ENCODE measurements at places on chromosomes 2 and 18. TPM values are rescaled to one million over a fixed set of nuclear protein-coding genes. Genes with fewer than 3 reads are reported as not detected.

AQP4 gene
- total RNA-seq: 0.58 TPM

DNA sequence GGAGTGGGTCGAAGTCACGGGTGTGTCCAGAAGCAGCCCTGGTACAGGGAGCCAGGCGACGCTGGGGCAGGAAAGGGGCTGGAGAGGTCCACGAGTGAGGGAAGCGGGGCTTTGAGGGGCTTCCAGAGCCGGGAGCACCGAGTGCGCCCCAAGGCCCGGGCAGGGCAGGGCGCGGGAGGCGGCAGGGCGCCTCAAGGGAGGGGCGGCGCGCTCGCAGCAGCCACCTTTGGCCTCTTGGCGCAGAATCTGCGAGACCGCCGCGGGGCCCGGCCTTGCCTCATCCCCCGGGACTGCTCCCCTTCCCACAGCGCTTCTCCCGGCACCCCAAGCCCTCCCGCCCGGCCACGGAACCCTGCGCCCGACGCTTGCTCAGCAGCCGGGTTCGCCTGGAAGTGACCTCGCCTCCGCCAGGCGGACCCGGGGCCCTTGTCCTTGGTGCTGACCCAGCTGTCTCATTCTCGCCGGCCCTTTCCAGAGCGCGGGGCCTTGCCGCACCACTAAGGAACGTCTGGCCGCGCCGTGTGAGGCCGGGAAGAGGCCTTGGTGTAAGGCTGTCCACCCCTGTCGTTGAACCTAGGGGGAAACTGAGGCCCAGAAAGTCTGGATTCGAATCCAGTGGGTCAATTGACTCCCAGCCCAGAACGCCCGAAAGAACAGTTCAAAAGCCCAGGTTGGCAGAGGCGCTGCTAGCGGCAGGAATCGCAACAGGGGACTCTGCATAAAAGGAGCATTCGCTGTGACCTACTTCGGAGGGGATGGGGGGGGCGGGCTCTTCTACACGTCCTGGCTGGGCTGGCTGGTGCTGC lies 584 bp upstream of the DNER start:
- DNase-seq: peak; percentile 75

DNA sequence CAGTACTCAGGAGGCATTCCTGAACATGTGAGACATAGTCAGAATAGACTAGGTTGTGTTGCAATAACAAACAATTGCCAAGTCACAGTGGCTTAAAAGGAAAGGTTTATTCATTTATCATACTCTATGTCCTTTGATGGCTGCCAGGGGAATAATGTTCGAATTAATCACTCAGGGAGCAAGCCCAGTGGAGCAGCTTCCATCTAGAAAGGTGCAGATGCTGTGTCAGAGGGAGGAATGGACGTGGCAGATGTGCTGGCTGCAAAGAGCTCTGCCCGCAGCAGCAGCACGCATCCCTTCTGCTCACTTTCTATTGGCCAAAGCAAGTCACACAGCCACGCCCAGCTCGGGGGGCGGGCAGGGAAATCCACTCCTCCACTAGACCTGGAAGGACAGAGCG lies 105.9 kb upstream of the AQP4 start:
- DNase-seq: no peak

DNA sequence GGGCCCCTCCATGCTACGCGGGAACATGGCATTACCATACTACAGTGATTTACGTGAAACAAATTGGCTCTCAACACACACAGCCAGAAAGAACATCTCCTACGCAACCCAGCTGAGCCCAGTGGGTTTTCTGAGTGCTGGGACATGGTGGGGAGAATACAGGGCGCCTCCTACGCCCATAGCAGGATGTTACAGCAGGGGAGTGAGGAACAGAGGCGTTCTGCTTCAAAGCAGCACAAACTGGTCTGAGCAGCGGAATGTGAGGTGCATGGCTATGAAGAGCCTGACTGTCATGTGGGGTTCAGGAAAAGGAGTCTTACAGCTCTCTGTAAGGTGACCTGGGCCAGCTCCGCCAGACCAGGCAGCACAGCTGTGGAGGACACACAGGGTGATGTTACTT lies 108.6 kb upstream of the REV1 start:
- DNase-seq: no peak

DNA sequence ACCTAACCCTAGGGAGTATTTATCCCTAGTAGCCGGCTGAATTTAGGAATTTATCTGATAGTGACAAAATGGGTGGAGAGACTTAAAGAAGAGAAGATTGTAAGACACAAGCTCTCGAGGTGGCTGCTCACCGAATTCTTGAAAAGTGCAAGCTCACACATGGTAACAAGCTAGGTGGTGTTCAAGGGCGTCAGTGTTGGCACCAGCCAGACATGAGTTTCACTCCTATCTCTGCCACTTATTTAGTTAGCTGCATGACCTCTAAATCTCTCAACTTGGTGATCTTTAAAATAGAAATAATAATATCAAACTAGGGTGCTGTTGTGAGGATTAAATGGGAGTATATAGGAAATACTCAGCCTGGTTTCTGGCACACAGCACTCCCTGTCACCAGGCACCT lies 102.6 kb upstream of the APCDD1 start:
- no peak for DNase-seq

CFAP221 gene
- 0.22 TPM for total RNA-seq

- DNase-seq: no peak
Observed at GRCh38 chr2:150873396-150873772, 385.9 kb upstream of the RND3 start.

DNA sequence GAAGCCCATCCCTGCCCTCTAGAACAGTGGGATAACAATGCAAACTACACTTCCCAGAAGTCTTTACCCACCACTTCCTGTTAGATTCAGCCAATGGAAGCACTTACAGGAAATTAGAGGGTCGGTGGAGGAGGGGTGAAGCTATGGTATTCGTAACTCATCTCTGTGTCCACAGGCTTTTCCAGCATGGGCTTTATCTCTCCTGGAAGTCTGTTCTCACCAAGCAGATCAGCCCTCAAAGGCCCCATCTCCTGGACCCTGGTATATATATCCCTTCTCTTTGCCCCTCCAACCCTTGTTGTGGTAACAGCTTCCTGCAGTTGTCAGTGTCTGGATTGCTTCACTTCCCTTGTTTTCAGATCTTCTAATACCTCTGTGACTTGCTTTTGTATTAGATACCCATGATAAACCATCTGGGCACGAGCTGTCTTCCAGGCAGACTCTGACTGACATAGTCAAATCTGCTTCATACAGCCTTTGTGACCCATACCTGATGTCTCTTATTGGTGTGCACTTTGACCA lies 475.0 kb upstream of the POU3F3 start:
- peak; percentile 81 for DNase-seq

WDR33 gene
- 36.4 TPM for total RNA-seq

GRCh38 chr2:196592911-196593881 lies 46.3 kb upstream of the CCDC150 start:
- DNase-seq: peak; percentile 87

GRCh38 chr2:127953128-127953718 lies 67.5 kb upstream of the AMMECR1L start:
- DNase-seq: no peak

GRCh38 chr2:31071741-31072140 lies 66.5 kb downstream of the GALNT14 start:
- DNase-seq: no peak

- no peak for DNase-seq
Observed at GRCh38 chr2:44135771-44136170, 32.9 kb upstream of the PPM1B start.

GRCh38 chr18:10057894-10058791 lies 144.3 kb downstream of the VAPA start:
- DNase-seq: peak; percentile 85

ITGA4 gene
- total RNA-seq: 19.5 TPM

DNA sequence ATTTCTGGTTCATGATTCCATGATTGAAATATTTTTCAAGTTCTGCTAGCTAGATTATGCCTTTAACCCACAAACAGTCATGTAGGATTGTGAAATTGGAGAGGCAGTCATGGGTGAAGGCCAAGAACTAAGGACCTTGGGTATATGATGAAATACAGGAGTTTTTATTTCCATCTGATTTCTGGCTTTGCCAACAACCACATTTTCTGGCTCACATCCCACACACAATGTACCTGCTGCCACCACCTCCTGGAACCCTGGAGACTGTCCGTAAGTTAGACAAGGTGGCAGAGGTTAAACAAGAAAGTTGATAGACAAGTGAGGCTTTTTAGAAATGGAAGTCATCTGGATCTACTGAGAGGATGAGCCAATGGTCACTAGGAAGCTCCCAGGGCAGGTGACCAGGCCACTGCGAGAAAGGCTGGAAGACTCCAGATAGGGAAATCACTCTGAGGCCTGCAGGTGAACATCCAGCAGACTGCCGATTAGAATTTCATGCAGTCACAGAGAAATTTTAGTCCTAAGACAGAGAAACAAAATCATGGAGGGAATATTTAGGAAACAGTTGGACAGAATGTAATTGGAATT lies 402.0 kb downstream of the ALK start:
- DNase-seq: no peak

ANKRD30BL gene
- 0.22 TPM for total RNA-seq

GRCh38 chr2:204272089-204272488 lies 273.2 kb upstream of the PARD3B start:
- peak; percentile 53 for DNase-seq

ANTXR1 gene
- total RNA-seq: 86.0 TPM

POTEF gene
- total RNA-seq: not detected

DNA sequence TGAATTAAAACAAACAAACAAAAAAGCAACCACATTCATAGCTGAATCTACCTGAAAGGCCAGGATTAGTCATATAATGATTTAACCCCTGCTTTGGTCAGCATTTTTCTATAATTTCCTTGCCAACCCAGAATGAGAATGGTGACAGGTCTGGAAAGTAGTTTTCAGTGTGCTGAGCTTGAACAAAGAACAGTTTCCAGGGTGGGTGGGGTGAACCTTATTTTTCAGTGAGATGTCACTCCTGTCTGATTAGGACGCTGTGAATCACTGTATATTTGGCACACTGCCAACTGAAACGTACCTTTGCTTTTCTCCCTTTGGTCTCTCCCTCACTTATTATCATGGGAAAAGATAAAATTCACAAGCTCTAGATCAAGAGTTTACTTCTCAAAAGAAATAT lies 35.0 kb upstream of the DSC1 start:
- no peak for DNase-seq

FOXD4L1 gene
- total RNA-seq: 0.13 TPM

DNA sequence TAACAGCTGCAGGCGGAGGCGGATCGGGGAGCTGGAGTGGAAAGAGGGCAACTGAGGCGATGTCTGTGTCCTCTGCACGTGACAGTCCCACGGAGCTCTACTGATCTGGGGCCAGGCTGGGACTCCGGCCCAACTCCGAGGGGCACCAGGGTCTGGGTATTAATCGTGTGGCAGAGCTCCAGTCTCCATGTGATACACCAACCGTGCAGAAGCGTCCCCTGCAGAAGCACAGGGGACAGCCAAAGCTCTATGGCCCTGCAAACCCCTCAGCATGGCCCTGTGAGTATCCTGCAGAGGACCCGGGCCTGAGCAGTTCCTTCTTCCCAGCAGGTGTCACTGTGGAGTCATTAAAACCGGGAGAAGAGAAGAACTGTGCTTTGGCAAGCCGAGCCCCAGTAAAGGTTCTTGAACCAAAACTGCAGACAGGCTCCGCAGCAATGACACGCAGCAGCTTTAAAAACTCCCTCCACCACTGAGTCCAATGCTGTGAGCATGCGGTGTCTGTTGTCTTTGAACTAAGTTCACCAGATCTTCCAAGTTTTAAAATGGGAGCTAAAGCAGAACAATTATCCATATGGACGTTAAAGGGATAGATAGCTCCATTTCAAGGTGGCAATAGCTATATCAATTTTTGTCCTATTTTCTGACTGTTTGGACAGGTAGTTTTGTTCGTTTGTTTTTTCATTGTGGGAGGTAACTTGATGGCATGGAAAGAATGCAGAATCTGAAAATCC lies 79.4 kb downstream of the TMEM182 start:
- DNase-seq: peak; percentile 57

NEB gene
- 1,157 TPM for total RNA-seq

DNA sequence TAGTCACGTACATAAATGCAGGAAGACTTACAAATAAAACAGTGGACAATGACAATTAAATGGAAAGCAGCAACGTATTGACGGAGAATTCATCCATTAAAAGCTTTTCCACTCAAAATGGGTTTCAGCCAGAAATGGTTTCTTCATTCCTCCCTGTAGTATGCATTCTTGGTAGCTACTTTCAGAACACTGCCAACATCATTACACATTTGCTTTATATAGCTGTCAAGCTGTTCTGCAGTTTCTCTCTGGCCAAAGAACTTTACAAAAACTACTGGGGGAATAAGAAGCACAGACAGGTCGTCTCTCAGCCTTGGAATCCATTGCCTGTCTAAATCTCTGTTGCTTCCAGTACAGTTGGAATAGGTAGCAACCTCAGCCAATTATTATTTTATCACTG lies 84.1 kb upstream of the NCKAP5 start:
- DNase-seq: peak; percentile 99

DNA sequence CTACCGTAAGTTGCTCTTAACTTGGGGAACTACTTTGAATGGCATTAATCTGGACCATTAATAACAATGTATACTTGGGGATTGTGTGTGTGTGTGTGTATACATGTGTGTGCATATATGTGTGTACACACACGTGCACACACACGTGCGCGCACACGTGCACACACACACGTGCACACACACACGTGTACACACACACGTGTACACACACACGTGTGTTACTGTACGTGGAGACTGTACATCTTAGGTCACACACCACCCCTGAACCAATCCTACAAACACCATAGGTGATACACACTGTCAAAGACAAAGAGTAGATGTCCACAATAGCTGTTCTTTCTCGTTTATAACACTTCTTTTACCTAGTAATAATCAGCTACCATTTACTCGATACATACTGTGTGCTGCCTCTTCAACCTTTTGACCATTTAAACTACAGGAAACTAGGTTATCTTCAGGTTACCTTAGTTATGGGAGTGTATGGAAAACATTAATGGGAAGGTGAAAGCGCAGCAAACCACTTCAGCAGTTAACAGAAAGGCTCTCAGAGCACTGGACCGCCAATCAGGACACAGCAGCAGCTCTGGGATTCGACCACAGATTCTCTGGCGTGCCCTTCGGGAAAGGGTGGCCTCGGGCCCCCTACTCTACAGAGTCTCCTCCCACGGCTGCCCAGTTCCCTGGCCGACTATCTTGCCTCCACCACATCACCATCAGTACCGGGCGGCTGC lies 894 bp upstream of the GCC2 start:
- no peak for DNase-seq

DNA sequence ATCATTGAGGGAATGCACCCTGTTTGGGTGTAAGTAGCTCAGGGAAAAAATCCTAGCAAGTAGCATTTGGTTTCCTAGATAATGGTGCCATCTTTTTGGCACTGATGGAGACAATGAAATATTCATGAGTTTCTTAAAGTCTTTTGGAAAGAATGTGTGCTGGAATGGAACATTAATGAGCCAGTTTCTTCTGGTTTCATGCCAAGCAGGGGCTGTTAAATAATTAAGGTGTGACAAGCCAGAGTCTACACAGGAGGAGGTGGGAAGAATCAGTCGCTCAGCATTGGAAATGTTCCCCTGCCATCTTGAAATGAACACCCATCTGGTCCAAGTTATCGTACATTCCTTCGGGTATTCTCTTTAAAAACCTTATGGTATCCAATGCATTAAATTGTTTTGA lies 457.3 kb downstream of the RIT2 start:
- no peak for DNase-seq

DNA sequence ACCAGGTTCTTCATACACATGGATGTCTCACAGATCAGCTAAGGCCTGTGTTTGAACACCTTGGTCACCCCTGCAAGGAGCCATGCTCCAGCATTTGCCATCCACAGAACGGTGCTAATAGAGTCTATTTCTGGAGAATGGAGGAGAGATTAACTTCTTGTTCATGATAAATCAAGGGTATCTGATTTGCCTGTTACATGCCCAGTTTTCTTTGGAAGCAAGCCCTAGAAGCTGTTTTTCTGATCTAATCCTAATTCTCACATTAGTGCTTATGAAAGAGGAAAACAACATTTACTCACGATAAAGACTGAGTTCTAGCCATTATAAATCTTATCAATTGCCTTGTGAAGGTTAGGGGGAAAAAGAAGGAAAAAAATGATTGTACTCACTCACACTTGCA lies 119.6 kb upstream of the DTNA start:
- DNase-seq: no peak

All from muscle of leg (tissue), 16 donors.